Bone marrow (tissue), 2 donors: ENCODE measurements at places on chromosomes 5 and 9.

GRCh38 chr5:64690417-64691151 is at the start of gene SHISAL2B:
Gene SHISAL2B (plus strand): TSS chr5:64690503. CDS start chr5:64690624, 121 bp downstream.
- no peak for DNase-seq

DNA sequence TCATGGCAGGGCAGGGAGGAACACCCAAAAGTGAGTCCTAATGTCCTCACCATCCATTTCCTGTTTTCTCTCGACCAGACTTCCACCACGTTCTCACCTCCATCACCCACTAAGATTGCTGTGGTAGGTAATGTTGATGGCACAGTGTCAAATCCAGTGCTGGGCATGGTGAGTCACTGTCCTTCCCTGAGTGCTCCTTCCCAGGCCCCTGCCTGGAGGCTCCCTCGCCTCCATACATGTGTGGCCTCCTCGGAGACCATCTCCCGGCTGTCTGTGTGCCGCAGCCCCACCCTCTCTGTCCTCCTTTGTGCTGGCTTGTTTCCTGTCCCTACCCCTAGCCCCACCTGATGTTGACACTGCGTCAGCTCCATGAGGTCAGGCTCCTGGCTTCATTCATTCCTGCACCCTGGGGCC is 177.5 kb downstream of the SYK start:
- DNase-seq, result no peak

DNA sequence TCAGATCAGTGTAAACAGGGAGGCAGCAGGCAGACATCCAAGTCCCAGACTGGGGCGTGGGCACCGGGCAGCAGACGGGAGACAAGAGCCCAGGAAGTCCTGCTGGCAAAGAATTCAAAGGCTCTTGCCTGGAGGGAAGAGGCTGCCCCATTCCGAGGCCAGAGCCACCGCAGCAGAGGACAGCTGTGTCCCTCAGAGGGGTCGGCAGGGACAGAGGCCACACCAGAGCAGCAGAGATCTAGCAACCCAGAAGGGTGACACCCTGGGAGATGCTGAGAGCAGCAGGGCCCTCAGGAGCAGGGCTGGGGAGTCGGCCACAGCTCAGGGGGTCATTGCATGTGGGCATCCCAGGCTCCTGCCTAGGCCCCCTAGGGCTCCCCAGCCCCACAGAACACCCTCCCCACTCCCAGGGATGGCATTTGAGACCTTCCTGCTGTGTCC is 29.1 kb downstream of the ADAMTS2 start:
- DNase-seq, result no peak

GRCh38 chr5:60836131-60836530 is 7.9 kb downstream of the ELOVL7 start:
- no peak for DNase-seq

DNA sequence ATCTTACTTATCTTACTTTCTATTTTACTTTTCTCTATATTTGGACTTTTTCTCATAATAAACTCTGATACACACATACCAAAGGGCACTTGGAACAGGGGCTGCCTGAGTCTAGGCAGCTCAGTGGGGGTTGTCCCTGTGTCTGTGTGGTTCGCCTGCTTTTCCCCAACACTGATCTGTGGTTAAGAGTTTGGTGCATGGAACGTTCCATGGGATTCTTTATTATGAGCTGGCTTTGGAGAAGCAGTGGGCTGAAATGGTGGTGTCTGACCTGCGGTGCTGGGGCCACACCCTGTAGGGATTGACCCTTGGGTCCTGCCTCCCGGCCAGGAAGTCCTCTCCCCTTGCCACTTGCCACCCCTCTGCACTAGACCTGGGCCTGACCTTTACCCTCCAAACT is 47.4 kb downstream of the ANKRD33B start:
- no peak for DNase-seq

DNA sequence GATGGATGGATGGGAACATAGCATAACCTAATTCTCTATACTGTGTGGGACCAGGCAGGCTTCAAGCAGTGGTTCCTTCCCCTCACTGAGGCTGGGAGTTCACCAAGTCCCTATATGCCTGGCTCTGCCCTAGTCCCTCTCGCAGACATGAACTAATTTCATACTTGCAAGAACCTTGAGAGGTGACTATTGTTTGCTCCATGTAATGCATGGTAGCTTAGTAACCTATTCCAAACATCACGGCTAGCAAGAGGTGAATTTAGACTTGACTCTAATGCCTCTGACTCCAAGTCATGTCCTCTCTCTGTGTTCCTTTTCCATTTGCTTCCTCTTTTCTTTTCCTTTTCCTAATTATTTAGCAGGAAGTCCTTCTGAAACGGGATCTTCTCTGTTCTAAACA is 25.9 kb upstream of the ERMP1 start:
- DNase-seq, result no peak

- no peak for DNase-seq
Observed at GRCh38 chr5:16502866-16503265, 37.3 kb upstream of the ZNF622 start.

DNA sequence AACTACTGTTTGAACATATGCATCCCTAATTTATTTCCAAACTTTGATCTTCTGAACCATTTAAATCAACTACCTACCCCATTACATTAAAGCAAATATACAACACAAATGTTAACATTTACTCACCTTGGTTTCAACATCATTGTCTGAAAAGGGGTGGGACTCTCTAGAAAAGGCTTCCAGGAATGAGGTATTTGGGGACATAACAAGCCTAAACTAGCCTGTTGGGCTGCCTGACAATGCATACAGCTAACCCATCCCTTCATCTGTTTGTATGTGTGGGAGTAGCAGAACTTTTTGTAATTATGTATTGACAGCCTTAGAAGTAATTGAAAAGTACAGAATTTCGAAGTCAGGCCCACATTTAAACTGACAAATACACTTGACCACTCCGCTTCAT is 2225.9 kb upstream of the C9orf72 start:
- DNase-seq, result no peak

GRCh38 chr5:32753051-32753450 is 41.9 kb downstream of the NPR3 start:
- DNase-seq, result no peak

- no peak for DNase-seq
Observed at GRCh38 chr5:56305001-56305950, 72.1 kb upstream of the ANKRD55 start.

- no peak for DNase-seq
Observed at GRCh38 chr9:137663584-137663983, 44.8 kb downstream of the EHMT1 start.

DNA sequence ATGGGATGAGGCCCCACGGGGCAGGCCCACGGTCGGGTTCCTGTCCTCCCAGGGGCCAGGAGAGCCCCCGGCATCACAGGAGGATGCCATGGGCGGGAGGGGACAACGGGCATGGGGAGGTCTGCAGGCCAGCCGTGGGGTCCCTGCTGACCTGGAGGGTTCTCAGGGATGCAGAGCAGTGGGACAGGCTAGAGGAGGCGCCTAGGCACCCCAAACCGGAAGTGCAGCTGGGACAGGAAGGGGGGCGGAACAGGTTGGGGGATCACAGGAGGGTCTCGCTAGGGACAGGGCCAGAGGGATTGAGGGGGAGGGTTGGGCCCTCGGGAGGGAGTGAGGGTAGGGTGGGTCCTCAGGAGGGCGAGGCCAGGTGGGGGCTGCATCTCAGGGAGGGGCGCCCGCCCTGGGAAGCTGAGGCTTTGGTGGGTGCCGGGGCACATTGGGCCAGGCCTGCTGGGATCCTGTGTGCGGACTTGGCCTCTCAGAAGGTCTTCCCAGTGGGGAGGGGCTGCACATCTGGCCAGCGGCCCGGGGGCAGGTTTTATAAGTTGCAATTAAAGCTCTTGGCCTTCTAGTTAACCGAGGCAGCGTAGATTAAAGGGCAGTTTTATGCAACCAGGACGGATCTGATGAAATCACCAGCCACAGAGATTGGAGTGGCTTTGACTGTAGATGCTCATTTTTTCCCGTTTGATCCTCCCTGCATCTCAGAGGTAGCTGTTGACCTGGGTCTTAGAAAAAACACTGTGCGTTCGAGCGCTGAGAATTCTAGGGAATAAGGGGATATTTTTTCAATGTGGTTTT is 20.1 kb downstream of the NKD2 start:
- DNase-seq, result no peak

DNA sequence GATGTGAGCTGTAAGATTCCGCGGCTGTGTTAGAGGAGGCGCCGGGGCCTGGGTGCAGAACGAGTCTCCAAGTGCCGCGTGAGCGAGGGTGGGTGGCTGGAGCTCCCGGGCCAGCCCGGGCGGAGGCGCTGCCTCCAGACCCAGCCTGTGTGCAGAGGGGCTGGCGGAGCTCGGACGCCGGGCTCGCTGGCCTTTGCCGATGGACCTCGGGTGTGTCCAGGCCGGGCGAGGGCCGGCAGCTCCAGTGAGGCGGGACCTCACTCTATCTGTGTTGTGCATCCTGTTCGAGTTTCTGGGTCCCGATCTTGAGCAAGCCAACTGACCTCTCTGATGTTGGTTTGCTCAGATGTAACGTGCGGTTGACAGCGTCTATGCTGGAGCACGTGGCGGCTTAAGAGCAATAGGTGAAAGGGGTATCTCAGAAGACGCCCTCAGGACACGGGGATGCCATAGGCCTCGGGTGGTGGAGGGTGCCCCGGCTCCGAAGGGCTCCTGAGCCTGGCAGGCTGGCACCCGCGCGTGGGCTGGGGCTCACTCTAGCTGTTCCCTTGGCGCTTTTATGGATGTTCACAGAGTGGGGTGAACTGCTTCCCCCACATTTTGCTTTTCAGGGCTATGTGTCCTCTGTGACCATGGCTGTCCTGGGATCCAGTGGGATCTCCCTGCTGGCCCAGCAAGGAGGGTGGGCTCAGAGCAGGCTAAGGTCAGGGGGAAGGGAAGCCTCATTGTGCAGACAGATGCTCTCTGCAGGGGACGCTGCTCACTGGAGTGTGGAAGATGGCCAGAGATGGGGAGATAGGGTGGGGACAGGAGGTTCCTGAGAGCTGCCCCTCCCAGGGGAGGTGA is 69.8 kb downstream of the MRPL36 start:
- DNase-seq, result no peak

- DNase-seq, result no peak
Observed at GRCh38 chr9:78970375-78970774, 601.4 kb upstream of the TLE4 start.

DNA sequence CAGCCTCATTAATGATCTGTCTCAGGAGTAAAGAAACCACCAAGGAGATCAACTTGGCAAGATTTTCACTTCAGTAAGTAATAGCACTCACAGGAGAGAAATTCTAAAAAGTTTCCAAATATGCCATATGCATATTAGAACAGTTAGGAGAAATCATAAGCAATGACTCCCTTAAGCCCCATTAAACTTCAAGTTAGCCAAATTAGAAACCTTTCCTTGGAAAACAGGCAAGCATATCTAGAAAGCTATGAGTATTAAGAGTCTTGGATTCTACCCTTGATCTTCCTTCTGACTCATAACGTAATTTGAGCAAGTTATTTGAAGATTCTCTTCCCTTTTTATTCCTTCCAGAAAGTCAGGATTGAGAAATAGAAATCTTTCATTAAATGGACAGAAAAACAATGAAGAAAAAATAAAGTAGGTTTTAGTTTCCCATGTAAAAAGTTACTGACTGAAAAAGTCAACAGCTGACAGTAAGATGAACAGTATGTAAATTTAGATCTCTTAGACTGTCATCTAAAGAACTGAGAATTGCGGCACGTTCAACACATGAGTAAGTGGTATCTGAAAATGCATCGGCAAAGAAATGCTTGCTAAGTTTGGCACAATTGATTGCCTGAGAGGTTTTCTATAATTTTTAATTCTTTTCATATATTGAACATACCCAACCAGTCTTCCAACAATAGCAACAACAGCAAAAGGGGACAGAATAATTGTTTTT is 565.7 kb upstream of the FTMT start:
- DNase-seq, result no peak

GRCh38 chr5:69039829-69040228 is 54.0 kb upstream of the SLC30A5 start:
- no peak for DNase-seq

GRCh38 chr5:2849429-2849828 is 98.0 kb upstream of the IRX2 start:
- no peak for DNase-seq

- DNase-seq, result no peak
Observed at GRCh38 chr5:154309371-154309745, 118.8 kb downstream of the GALNT10 start.

- DNase-seq, result no peak
Observed at GRCh38 chr9:22342491-22343217, 104.0 kb upstream of the DMRTA1 start.

GRCh38 chr5:68762201-68762600 is 331.6 kb upstream of the SLC30A5 start:
- DNase-seq, result no peak

GRCh38 chr9:129282731-129283211 is 104.7 kb upstream of the IER5L start:
- no peak for DNase-seq

DNA sequence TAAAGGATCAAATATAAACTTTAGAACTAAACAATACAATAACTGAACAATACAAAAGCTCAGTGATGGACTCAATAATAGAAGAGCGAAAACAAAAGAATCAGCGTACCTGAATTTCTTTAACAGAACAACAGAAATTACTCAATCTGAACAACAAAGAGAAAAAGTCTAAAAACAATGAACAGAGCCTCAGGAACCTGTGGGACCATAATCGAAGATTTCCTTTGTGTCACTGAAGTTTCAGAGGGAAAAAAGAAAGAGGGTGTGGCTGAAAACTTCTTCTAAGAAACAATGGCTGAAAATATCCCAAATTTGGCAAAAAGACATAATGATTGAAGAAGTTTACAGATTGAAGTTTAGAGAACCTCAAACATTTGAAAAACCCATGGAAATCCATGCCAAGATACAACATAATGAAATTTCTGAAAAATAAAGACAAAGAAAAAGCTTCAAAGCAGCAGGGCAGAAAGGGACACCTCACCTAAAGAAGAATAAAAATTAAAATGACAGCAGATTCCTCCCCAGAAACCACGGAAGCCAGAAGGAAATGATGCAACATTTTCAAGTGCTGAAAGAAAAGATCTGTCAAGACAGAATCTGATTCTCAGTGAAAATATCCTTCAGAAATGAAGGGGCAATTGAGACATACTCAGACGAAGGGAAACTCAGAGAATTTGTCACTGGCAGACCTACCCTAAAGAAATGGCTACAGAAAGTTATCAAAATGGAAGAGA is 288.8 kb downstream of the ARL15 start:
- DNase-seq, result no peak

DNA sequence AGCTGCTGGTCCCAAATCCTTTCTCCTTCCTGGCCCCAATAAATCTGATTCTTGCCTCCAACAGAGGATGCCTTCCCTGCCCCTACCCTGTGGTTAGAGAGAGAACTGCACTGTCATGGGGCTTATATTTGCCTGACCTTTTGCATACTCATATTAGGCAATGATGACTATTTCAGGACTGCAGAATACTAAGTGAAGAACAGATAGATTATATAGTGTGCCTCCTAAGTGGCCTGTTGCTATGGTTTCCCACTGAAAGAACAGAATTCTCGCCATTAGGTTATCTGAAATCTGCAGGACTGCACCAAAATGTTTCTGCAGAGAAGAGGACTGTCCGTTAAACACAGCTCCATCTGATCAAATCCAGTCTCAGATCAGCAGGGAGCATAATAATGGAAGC is 87.3 kb upstream of the CCNG1 start:
- no peak for DNase-seq

- no peak for DNase-seq
Observed at GRCh38 chr5:21680196-21680595, 1172.9 kb downstream of the CDH12 start.

- DNase-seq, result no peak
Observed at GRCh38 chr5:44001675-44002380, 387.4 kb downstream of the FGF10 start.

GRCh38 chr5:172840432-172841154 is 6.5 kb downstream of the ERGIC1 start:
- DNase-seq, result no peak
